ENCODE measurements at places on chromosomes 4 and X.

DNA sequence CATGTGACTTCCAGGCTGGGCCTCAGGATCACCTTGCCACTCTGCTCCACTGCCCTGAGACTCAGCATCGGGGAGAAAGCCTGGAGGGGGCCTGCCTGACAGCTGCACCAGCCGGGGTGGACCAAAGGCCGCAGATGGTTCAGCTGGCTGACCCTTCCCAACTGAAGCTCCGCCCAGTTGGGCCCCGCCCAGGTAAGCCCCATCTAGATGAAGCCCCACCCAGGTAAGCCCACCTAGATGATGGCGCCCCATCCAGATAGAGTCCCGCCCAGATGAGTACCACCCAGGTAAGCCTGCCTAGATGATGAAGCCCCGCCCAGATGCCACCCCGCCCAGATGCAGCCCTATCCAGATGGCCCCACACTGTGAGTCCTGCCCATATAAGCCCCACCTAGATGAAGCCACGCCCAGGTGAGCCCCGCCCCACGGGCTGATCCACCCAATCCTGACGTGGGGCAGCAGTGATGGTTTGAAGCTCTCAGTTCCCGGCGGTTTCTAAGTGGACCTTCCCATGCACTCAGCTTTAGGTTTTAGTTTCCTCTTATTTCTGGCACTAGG lies 10.0 kb downstream of the ZFYVE28 start:
- H3K27ac ChIP-seq: no peak overlapping the region
- no peak for DNase-seq
- no peaks in the 10 kb centered on the region for H3K27me3 ChIP-seq
- H3K36me3 ChIP-seq: no peaks in the 10 kb centered on the region
- H3K4me1 ChIP-seq: peaks cover 5% of the 10 kb centered on the region

DNA sequence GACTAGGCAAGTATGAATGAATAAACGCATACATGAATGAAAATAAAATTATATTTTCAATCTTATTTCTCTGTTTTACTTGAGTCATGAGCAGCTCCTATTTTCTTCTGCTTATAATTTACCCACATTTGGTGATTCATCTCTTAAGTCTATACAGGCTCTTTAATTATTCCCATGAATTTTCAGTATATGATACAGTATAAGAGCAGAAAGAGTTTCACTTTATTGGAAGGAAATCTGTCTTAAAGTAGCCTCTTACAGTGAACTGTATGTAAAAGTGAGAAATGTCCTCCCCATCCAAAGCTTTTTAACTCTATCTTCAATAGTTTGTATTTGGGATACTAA lies 50.8 kb downstream of the TMEM165 start:
- no peak overlapping the region for H3K4me3 ChIP-seq
- no peaks in the 10 kb centered on the region for H3K4me1 ChIP-seq
- H3K36me3 ChIP-seq: no peaks in the 10 kb centered on the region
- no peak for DNase-seq

GRCh38 chr4:170723171-170723570 lies 633.4 kb upstream of the AADAT start:
- H3K4me1 ChIP-seq: no peaks in the 10 kb centered on the region
- no peaks in the 10 kb centered on the region for H3K36me3 ChIP-seq
- H3K4me3 ChIP-seq: no peak overlapping the region
- no peak for DNase-seq

GRCh38 chr4:5891563-5892322 lies 1.1 kb downstream of the CRMP1 start:
- no peaks in the 10 kb centered on the region for H3K36me3 ChIP-seq
- H3K4me1 ChIP-seq: no peaks in the 10 kb centered on the region
- H3K27ac ChIP-seq: no peak overlapping the region
- H3K27me3 ChIP-seq: peaks cover 40% of the 10 kb centered on the region
- DNase-seq: no peak
- H3K4me3 ChIP-seq: no peak overlapping the region

GRCh38 chr4:7912826-7913225 lies 26.8 kb downstream of the AFAP1 start:
- DNase-seq: no peak
- H3K4me1 ChIP-seq: no peaks in the 10 kb centered on the region
- H3K4me3 ChIP-seq: no peak overlapping the region
- no peaks in the 10 kb centered on the region for H3K36me3 ChIP-seq
- no peaks in the 10 kb centered on the region for H3K27me3 ChIP-seq

DNA sequence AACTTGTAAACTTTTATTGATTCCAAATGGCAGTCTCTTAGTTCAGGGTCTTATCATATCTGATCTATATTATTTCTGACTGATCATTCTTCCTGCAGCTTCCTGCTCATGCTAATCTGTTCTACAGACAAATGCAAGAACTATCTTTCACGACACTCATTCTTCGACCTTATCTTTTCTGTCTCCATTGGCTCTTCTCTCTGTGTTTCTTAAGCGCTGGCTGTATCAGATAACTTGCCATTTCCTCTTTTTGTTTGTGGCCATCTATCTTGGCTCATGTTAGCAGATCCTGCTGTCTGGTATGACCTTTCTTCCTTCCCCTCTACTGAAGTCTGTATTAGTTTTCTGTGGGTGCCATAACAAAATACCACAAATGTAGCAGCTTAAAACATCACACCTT lies 230.5 kb upstream of the PUDP start:
- no peak overlapping the region for H3K27ac ChIP-seq
- no peak overlapping the region for H3K4me3 ChIP-seq
- no peaks in the 10 kb centered on the region for H3K36me3 ChIP-seq
- H3K4me1 ChIP-seq: no peaks in the 10 kb centered on the region
- DNase-seq: no peak

DNA sequence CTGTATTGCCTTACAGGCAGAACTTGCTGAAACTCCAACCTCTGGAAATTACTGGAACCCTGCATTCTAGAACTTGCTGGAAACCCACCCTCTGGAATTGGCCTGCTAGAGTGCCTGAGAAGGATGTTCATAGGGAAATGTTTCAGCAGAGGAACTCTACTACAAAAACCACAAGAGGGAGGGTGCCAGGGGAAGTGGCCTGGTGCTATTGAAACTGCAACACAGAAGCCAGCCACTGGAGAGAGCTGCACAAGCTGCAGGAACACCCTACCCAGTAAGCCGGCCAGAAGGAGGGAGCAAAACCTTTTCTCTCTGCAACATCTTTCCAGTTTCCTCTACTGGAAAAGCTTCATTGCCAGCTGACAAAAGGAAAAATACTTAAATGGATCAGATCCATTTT lies 2.5 kb upstream of the BRWD3 start:
- no peak for DNase-seq
- no peaks in the 10 kb centered on the region for H3K27me3 ChIP-seq
- H3K4me1 ChIP-seq: no peaks in the 10 kb centered on the region

DNA sequence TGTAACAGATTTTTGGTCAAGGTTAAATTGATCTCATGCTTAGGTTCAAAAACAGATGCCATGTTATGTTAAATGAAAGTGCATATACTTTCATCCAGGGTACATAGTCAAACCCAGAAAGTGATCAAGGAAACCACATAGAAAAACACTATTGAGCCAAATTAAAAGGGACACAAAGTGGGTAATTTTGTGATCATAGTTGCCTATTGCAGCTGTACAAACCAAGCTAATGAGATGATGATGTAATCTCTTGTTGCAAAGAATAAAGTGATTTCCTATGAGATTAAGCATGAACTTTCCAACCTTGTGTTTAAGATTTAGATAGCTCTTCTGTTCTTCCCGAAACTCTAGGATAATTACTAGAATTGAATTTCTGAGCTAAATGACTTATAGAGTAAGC lies 20.2 kb upstream of the LIMCH1 start:
- no peaks in the 10 kb centered on the region for H3K4me1 ChIP-seq
- H3K36me3 ChIP-seq: no peaks in the 10 kb centered on the region
- H3K27me3 ChIP-seq: no peaks in the 10 kb centered on the region

DNA sequence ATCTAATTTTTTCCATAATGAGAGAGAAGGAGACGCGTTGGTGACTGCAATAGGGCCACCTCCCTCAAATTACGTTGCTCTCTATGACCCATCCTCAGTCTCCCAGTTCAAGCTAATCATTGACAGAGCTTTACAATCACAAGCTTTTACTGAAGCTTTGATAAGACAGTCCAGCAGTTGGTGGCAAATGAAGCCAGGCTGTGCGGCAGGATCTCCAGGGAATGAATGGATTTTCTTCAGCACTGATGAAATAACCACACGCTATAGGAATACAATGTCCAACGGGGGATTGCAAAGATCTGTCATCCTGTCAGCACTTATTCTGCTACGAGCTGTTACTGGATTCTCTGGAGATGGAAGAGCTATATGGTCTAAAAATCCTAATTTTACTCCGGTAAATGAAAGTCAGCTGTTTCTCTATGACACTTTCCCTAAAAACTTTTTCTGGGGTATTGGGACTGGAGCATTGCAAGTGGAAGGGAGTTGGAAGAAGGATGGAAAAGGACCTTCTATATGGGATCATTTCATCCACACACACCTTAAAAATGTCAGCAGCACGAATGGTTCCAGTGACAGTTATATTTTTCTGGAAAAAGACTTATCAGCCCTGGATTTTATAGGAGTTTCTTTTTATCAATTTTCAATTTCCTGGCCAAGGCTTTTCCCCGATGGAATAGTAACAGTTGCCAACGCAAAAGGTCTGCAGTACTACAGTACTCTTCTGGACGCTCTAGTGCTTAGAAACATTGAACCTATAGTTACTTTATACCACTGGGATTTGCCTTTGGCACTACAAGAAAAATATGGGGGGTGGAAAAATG lies at the start of gene KLB:
Gene KLB, plus strand, starts transcription at position 168 of the 821 bp plus-strand sequence. Its CDS starts 20 bp downstream, at position 188.
- no peak within 1 kb of the TSS for H3K27ac ChIP-seq
- H3K4me1 ChIP-seq: no peaks in the 10 kb centered on the region
- H3K27me3 ChIP-seq: no peaks in the 10 kb centered on the region
- H3K36me3 ChIP-seq: no peaks in the 10 kb centered on the region
- DNase-seq: peak; percentile 67

- no peaks in the 10 kb centered on the region for H3K27me3 ChIP-seq
- no peaks in the 10 kb centered on the region for H3K36me3 ChIP-seq
- no peaks in the 10 kb centered on the region for H3K4me1 ChIP-seq
- DNase-seq: no peak
- no peak overlapping the region for H3K27ac ChIP-seq
- H3K4me3 ChIP-seq: no peak overlapping the region
Observed at GRCh38 chr4:145266881-145267280, 86.5 kb upstream of the OTUD4 start.

GRCh38 chrX:137424679-137425078 lies 141.2 kb upstream of the ZIC3 start:
- H3K36me3 ChIP-seq: no peaks in the 10 kb centered on the region
- H3K4me3 ChIP-seq: no peak overlapping the region
- H3K4me1 ChIP-seq: no peaks in the 10 kb centered on the region
- DNase-seq: no peak

DNA sequence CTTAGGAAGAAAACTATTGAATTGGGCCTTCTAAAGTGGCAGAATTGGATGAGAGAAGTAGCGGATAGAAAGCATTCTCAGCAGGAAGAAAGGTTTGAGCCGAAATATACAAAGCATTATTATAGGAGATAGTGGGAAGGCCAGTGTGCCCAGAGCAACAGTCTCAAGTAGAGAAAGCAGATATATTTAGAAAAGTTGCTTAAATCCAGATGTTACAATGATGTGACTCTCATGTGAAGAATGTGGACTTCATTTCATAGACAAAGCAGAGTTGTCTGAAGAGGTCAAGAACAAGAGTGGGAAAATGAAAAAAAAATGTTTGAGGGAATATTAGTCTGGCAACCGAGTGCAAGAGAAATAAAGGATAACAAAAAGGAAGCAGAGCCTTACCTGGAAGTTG lies 66.9 kb downstream of the SYNPO2 start:
- no peak overlapping the region for H3K27ac ChIP-seq
- H3K27me3 ChIP-seq: no peaks in the 10 kb centered on the region
- no peak overlapping the region for H3K4me3 ChIP-seq
- no peaks in the 10 kb centered on the region for H3K4me1 ChIP-seq

DNA sequence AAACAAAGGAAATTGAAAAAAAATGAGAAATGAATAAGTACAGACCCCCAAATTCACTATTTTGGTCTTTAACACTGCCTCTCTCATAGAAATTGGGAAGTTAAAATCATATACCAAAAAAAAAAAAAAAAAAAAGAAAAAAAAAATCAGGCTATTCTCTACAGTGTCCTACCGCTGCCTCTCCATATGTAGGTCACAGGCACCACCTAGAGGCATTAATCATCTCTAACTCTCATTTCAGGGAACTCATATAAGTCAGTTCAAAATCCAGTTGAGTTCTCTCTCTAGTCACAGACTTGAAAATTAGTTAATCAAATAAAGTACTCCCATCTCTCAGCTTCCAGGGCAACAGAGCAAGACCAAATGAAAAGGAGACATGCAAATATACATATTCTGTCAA lies 47.9 kb downstream of the COX18 start:
- H3K4me1 ChIP-seq: no peaks in the 10 kb centered on the region
- H3K4me3 ChIP-seq: no peak overlapping the region
- H3K36me3 ChIP-seq: no peaks in the 10 kb centered on the region
- no peaks in the 10 kb centered on the region for H3K27me3 ChIP-seq
- no peak for DNase-seq

DNA sequence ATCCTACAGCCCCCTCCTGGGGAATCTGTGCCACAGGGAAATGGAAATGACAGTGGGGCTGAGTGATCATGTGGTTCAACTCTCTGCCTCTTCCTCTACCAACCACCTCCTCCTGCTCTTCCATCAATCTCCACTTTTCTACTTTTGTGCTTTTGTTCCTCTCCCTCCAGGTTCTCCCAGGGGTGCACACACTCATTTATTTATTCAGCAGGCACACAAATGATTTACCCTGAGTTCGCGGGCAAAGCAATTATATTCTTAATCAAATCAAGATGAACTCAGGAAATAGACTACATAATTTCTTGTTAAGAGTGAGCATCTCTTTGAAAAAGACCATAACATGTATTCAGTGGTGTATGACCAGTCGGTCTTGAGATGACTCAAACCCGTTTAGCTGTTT lies 69.2 kb downstream of the VCX3A start:
- no peaks in the 10 kb centered on the region for H3K27me3 ChIP-seq
- DNase-seq: no peak
- no peaks in the 10 kb centered on the region for H3K4me1 ChIP-seq
- H3K4me3 ChIP-seq: no peak overlapping the region
- H3K36me3 ChIP-seq: no peaks in the 10 kb centered on the region

DNA sequence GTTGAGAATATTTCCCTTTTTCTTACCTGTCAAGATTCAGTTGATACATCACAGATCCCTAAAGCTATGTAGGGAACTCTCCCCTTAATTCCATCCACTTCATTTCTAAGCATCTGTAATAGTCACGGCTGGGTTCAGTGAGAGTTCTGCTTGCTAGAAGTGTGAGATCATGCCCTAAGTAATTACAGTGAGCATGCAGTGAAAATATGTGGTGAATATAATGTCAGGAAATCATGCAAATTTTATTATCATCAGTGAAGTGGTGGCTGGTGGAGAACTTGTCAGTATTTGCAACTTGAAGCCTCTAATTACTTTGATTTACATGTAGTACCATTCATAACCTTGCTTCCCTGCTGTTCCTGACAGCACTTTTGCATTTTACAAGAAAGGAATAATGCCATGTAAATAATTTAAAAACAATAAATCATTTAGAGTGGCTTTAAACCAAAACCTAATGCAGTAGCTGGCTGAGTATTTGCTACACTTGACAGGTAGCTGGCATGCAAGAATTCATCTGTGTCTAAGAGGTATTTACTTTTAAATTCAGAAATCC lies 28.3 kb upstream of the CFAP299 start:
- H3K4me1 ChIP-seq: no peaks in the 10 kb centered on the region
- no peaks in the 10 kb centered on the region for H3K36me3 ChIP-seq
- no peak overlapping the region for H3K4me3 ChIP-seq
- no peaks in the 10 kb centered on the region for H3K27me3 ChIP-seq

- DNase-seq: no peak
- H3K4me1 ChIP-seq: no peaks in the 10 kb centered on the region
- no peaks in the 10 kb centered on the region for H3K36me3 ChIP-seq
- no peak overlapping the region for H3K4me3 ChIP-seq
- H3K27ac ChIP-seq: no peak overlapping the region
- no peaks in the 10 kb centered on the region for H3K27me3 ChIP-seq
Observed at GRCh38 chr4:32672359-32672758, 1952.2 kb downstream of the PCDH7 start.

- no peaks in the 10 kb centered on the region for H3K27me3 ChIP-seq
- H3K4me3 ChIP-seq: no peak overlapping the region
- DNase-seq: no peak
Observed at GRCh38 chr4:138670681-138671080, 344.9 kb upstream of the NOCT start.

Data from Peyer's patch (tissue), 4 donors.